ENCODE measurements at places on chromosomes 12 and 14.

GRCh38 chr12:121003650-121004049, 12.6 kb downstream of the C12orf43 start:
- DNase-seq = no peak

DNA sequence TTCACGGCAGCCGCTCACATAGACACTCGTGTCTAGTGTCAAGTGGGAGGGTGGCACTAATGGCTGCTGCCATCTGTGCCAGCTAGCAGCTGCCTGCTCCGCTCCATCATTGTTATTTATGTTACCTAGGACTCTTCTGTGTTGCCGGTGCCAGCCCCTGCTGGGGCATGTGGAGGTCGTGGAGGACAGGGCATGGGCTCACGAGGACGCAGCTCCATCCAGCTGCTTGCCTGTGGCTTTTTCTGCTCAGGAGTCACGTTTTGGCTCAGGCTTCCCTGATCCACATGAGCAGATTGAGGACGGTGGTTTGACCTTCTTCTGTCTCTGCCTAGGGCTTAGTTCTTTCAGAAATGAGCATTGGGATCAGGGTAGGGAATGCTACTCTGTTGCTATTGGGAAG, 31.2 kb downstream of the TPCN1 start:
- DNase-seq = no peak

GRCh38 chr14:29858299-29858698, 69.3 kb downstream of the PRKD1 start:
- no peak for DNase-seq

GRCh38 chr12:98725476-98726247, 80.6 kb downstream of the APAF1 start:
- peak; percentile 36 for DNase-seq

GRCh38 chr12:48198672-48198971, 4.5 kb downstream of the OR10AD1 start:
- DNase-seq = no peak

DNA sequence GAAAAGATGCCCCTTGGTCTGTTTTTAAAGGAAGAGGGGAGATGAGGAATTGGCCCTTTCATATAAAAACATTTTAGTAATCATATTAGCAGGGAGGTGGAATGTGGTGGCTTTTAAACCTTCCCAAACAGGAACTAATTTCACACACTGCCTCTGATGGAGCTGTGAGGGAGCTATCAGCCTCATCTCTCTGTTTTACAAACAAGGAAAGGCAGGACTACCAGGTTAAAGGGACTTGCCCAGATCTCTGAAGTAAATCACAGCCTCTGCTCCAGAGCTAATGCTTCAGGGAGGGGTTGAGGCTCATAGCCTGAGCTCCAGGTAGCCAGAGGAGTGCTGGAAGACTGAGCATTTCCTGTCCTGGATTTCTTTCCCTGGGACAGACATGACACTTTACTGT, 1.1 kb upstream of the BMP4 start:
- no peak for DNase-seq

GRCh38 chr12:107228076-107228475, 134.7 kb upstream of the CRY1 start:
- no peak for DNase-seq

DNA sequence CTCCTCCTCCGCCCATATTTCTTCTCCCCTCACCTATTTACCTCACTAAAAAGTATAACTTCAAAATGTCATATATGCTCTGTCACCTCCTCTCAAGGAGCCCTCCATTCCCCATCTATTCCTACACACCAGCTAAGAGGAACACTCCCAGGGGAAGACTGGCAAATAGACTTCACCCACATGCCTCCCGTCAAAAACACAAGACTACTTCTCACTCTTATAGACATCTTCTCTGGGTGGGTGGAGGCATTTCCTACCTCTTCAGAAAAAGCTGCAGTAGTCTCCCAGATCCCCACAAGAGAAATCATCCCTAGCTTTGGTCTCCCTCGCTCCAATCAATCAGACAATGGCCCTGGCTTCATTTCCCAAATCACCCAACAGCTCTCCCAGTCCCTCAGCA, 66.2 kb downstream of the MOK start:
- no peak for DNase-seq

DNA sequence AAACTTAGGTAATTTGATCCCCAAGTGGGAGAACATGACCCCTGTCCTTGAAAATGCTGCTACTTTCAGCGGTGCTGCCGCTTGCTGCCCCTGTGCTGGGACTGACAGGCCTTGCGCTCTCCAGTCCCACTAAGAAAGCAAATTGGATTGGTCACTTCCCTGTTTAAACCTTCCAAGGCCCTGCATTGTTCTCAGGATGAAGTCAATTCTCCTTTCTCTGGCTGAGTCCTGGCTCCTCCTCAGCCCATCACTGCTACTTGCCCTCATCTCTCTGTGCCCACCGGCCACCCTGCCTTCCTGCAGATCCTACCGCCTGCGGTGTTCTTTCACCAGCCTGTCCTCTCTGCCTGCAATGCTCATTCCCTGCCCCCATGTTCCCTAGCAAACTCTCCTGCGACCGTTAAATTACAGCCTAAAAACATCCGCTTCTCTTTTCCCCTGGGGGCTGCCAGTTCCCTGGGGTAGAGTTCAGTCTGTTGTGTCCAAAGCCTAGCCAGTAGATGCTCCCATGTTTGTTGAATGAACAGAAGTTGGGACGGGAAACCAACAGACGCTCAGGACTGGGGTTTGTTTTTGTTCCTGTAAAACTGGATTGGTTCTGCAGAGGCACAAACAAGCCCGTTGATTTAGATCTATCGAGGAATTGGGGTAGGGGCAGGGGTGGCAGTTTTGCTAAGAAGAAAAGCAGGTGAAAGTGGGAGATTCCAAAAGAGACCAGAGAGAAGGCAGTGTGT, 127.3 kb upstream of the HIF1A start:
- DNase-seq = no peak

DNA sequence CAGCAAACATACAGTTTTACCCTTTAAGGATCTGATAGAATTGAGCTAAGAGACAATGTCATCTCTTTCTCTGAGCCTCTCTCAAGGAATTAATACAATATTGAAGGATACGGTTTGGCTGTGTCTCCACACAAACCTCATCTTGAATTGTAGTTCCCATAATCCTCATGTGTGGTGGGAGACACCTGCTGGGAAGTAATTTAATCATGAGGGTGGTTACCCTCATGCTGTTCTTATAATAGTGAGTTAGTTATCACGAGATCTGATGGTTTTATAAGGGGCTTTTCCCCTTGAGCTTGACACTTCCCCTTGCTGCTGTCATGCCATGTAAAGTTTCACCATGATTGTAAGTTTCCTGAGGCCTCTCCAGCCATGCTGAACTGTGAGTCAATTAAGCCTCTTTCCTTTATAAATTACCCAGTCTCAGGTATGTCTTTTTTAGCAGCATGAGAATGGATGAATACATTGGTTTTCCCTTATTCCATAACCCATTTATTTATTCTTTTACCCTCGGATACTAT, 47.6 kb downstream of the TMEM30B start:
- DNase-seq = no peak

DNA sequence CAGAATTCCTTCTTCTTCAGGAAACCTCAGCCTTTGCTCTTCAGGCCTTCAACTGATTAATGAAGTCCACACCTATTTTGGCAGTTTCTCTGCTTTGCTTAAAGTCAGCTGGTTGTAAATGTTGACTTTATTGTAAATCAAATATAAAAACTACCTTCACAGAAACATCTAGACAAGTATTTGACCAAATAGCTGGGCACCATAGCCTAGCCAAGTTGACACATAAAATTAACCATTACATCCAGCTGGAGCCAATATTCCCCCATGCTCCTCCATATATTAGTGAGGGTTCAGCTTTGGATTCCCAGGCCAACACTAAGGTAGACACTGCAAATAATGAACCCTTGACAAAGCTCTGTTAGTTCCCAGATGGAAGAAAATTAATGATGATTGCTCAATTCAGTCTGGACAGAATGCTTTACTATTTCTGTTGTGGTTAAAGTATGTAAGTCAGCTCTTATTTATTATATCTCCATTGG, 125.5 kb downstream of the ZFP36L1 start:
- DNase-seq = no peak

DNA sequence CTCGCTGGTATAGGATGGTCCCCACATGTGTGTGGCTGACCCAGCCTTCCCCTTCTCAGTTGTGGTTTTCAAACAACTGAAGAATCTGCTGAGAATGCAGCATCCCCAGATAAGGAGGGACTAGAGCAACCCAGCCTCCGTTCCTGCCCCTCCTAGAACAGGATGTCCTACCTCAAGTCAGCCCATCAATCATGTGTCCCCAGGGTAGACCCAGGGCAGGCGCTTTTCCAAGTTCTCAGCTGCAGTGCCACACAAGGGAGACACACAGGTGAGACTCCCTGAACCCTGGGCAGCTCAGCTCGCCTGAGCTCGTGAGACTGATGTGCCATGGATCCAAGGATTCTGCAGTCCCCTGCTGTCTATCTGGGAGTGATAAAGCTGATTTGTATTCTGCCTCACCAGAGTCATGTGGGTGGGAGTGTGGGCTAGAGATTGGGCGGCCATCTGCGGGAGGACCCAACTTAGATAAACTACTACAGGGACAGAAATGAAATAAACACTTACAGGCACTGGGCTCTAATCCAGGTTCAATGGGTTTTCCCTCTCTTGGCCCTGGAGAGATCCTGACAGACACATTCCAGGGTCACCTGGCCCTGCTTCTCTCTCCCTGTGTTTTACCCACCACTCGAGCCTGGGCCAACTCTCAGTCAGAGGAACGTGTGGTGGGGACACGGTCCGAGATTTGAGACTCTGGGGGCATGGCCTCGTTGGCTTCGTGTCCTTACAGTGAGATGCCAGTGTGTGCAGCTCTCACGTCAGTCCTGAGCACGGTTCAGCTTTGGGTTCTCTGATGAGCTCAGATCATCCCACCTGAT, 303.5 kb upstream of the SFSWAP start:
- no peak for DNase-seq

DNA sequence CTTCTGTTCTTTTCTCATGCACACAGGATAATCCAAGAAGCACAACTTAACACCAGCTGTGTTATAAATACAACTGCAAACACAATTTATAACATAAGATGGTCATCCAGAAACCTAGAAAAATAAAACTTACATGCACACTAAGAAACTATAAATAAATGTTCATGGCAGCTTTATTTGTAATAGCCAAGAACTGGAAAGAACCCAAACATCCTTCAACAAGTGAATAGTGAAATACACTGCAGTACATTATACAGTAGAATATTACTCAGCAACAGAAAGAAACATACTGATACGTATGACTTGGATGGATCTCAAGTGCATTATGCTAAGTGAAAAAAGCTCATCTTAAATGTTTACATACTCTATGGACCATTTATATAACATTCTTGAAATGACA, 132.7 kb downstream of the SPTSSA start:
- DNase-seq = no peak

DNA sequence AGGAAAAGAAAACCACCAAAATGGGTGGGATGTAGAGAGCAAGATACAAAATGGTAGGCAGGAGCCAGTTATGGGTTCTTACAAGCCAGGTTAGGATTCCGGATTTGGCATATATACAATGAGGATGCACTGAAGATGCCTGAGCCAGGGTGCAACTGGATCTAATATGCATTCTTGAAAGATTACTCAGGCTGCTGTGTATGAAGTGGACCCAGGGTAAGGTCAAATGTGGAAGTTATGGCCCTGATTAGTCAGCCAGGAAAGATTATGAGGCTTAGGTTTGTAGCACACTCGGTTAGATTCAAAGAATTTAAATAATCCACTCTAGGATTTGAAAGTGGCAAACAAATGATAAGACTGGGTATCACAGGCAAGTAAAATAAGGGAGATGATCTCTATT, 1750.7 kb upstream of the FLRT2 start:
- DNase-seq = no peak

- no peak for DNase-seq
Observed at GRCh38 chr12:117034701-117035151, 64.5 kb downstream of the TESC start.

DNA sequence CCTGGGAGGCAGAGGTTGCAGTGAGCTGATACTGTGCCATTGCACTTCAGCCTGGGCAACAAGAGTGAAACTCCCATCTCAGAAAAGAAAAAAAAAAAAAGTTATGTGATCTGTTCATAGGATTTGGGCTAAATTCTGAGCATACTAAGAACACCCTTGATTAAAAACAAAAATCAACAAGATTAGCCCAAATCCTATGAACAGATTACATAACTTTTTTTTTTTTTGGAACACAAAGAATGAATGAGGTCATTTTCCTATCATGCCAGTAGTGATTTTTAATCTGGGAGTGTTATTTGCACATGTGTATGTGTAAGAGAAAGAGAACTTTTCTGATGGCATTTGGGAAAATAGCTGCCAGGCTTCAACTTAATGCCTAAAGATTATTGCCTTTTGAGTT, 208.7 kb downstream of the ERC1 start:
- no peak for DNase-seq

GRCh38 chr12:103933237-103933636, 3.0 kb downstream of the HSP90B1 start:
- DNase-seq = no peak

- peak; percentile 69 for DNase-seq
Observed at GRCh38 chr14:22977684-22978486, 4.5 kb downstream of the AJUBA start.

- DNase-seq = no peak
Observed at GRCh38 chr12:54404061-54405004, 14.7 kb downstream of the ITGA5 start.

DNA sequence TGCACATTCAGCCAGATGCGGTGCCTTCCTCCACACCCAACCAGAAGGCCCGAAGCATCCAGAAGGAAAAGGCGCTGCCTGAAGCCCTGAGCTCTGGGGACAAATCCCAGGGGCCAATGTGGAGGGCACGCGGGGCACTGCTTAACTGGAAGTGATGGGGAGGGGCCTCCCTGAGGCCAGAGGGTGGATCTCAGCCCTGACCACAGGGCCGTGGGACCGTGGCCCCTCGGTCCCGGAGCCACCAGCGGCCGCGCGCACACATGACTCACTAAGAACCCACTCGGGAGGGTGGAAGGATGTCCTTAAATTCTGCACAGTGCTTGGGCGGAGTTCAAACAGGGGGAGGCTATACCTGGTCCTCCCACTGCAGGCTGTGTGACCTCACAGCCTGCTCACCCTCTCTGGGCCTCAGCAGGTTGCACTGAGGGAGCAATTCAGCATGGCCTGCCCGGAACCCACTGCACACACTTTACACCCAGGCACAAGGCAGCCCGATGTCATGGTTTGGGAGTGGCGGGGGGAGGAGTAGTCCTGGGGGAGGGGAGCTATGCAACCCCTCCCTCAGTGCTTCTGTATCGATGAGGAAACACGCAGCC, 89.5 kb downstream of the RFLNA start:
- no peak for DNase-seq

DNA sequence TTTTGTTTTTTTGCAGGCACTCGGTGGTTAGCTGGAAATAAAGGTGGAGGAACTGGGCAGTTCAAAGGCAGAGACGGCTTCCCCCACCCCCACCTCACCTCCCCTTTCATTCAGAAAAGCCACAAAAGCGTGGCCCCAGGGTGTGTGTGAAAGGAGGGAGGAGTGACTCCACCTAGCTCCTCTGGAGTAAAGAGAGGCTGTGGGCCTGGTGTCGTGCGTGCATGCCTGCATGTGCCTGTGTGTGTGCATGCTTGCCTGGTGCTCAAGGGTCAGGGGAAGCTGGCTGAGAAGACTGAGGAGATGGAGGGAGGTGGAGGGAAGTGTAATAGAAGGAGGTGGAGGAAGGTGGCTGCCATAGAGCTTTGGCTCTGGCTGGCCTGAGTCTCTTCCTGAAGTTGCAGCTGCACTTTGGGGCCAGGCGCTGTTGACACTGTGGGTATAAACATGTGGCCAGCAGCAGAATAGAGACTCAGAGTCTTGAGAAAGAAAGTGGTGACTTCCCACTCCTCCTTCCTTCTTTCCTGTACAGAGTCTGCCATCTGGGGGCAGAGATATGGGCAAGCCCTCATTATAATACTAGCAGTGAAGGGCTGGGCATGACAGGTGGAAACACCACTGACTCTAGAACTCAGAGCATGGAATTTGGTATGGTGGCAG, 36.9 kb upstream of the SINHCAF start:
- DNase-seq = no peak

Measured in hindlimb muscle (tissue), 1 donor.